IMR-90 (cell line): ENCODE measurements at places on chromosomes 7 and 10. TPM values are rescaled to one million over a fixed set of nuclear protein-coding genes. Genes with fewer than 3 reads are reported as not detected.

DNA sequence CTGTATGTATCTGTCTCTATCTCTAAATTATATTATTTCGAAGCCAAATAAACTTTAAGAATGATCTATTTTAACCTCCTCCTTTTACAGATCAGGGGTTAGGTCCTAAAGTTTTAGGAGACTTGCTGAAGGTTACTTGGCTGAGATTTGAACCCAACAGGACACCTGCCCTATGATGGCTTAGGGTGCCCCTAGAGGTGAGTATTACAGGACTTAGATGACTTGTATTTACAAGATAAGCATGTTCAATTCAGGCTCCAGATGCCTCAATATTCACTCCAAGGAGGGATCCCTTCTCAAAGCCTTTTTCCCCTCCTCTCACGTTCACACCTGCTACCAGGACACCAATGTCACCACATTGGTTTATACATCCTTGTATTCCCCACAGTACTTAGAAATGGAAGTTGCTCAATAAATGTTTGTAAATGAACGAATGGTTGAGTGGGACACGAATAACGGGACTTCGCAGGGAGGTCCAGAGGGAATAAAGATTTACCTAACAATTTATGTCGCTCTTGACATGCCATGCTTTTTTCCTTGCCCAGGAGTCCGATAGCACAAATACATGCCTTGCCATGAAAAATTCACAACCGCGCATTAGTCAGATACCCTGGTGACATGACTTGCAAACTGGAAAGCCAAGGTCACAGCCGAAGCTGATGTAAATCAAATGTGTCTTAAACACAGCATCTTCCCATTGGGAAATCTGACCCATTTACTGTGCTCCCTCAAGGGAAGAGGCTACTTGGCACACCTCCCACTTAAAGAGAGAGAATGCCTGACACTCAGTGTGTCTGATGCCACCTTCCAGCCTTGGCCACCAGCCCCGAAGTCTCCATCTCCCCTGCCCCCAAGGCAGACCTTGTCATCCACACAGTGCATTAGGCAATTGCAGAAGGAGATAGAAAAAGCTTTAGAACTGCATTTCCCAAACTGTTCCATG is 872.2 kb upstream of the AUTS2 start:
- H3K4me1 ChIP-seq = no peaks in the 10 kb centered on the region
- no peak overlapping the region for H3K27ac ChIP-seq
- DNase-seq = no peak
- H3K4me3 ChIP-seq = no peak overlapping the region
- H3K36me3 ChIP-seq = no peaks in the 10 kb centered on the region

DNA sequence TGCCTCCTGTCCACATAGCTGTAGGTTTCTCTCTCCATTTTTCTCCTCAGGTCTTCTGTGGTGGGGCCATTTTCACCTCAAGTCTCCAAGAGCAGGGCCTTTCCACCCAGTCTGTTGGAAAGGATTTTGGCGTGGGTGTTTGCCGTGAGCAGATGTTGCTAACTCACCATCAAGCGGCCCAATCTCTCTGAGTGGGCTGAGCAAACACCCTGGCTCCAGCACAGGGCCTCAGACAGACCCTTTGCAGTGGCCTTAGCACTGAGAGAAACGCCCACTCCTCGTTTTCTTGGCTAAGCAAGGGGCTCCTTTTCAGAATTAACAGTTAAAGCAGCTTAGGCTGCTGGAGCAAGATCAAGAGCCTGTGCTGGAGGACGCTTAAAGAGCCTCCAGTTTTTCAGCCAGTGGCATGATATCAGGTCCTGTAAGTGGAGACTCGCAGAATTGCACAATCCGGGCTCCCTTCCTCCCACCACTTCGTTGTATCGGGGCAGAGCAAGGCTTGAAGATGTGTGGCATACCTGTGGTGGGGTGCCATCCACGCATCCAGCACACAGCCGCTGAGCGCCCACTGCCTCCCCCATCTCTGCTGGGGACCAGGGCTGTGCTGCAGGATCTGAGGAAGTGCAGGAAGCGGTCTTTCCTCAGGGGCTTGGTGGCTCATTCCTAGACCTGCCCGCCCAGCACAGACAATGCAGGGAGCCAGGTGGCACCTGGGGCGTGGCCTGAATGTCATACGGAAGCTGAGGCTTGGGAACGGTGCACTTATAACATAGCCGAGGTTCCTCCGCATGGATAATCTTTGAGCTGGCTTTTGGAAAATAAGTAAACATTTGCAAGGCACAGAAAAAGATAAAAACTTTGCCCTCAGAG is 142.7 kb downstream of the ADARB2 start:
- H3K27ac ChIP-seq = no peak overlapping the region
- H3K27me3 ChIP-seq = no peaks in the 10 kb centered on the region
- no peaks in the 10 kb centered on the region for H3K36me3 ChIP-seq
- H3K4me3 ChIP-seq = no peak overlapping the region

- no peaks in the 10 kb centered on the region for H3K27me3 ChIP-seq
- no peak overlapping the region for H3K4me3 ChIP-seq
- DNase-seq = peak; percentile 61
- peaks cover 7% of the 10 kb centered on the region for H3K4me1 ChIP-seq
Measured at GRCh38 chr10:19904202-19904661, 88.0 kb downstream of the PLXDC2 start.

GRCh38 chr7:41835976-41836530 is 133.2 kb upstream of the INHBA start:
- H3K4me1 ChIP-seq = peaks cover 4% of the 10 kb centered on the region; the same call in 1 of the 2 replicates
- H3K4me3 ChIP-seq = no peak overlapping the region
- H3K27ac ChIP-seq = no peak overlapping the region
- no peaks in the 10 kb centered on the region for H3K27me3 ChIP-seq
- no peak for DNase-seq

- H3K27me3 ChIP-seq = peaks cover 6% of the 10 kb centered on the region
- no peak overlapping the region for H3K27ac ChIP-seq
- H3K4me1 ChIP-seq = no peaks in the 10 kb centered on the region
Measured at GRCh38 chr7:42858570-42858969, 53.3 kb downstream of the C7orf25 start.

DNA sequence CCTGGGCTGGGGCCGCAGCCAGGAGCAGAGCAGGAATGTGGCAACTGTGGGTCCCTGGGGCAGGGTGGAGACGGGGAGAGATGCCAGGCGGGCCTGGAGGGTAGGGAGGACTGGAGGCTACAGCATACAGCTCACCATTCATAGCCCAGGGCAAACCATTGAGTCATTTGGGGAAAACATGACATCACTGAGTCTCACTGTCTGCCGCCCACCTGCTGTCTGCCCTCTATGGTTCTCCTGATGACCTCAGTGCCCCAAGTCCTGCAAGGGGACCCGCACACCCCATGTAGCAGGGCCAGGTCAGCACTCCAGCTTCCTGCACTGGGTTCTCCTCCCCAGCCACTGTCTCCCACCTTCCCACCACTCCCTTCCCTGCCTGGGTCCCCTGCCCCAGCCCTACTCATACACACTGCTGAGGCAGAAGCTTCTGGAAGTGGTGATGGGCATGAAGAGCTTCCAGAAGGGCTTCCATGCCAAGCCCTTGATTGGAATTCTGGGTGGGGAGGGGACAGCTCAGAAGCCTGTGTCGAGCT is 10.4 kb downstream of the CHST3 start:
- no peak overlapping the region for H3K27ac ChIP-seq
- H3K4me3 ChIP-seq = no peak overlapping the region
- DNase-seq = peak; percentile 74
- H3K4me1 ChIP-seq = peaks cover 30% of the 10 kb centered on the region
- no peaks in the 10 kb centered on the region for H3K27me3 ChIP-seq

DNA sequence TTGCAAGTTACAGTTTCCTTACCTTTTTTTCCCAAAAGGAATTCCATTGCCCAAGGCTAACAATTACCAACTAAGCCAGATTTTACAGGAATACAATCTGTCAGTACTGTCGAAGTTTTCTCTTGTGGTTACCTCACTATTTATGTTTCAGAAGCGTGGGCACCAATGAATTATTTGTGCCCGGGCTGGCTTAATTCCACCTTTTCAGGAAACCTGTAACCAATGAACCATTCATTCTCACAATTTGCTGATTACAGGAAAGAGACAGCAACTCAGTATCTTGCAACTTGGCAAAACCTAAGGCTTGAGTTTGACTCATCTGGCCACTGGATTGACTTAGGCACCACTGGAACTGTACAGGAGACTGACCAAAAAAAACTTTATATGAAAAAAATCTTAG is 485.6 kb downstream of the INHBA start:
- H3K27ac ChIP-seq = no peak overlapping the region
- H3K4me3 ChIP-seq = no peak overlapping the region
- peaks cover 4% of the 10 kb centered on the region; the same call in 1 of the 2 replicates for H3K4me1 ChIP-seq
- H3K27me3 ChIP-seq = no peaks in the 10 kb centered on the region

GRCh38 chr10:97499561-97500296 is 1.0 kb downstream of the UBTD1 start:
- 0 out of 2 replicates have a peak, but pooled peaks cover 2% of the 10 kb centered on the region for H3K36me3 ChIP-seq
- DNase-seq = peak; percentile 55
- no peaks in the 10 kb centered on the region for H3K27me3 ChIP-seq
- H3K4me1 ChIP-seq = peaks cover 9% of the 10 kb centered on the region
- peak overlapping the region; percentile 79 for H3K27ac ChIP-seq

DNA sequence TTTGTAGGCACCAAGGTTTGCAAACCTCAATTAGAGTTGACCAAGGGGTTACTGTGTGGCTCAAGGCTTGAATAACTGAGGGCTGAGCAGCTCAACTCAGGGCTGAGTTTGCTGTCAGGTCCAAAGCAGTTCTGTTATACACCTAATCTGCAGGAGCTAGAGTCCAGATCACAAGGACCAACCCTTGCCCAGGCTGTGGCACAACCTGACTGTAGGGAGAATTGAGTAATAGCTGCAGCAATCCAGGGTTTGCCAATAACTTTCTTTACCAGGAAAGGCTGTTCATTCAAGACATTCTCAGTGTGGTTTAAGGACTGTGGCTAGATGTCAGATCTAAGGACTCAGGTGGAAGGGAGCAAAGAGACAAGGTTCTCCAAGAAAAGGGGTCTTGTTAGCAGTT is 115.6 kb upstream of the IMMP2L start:
- no peaks in the 10 kb centered on the region for H3K27me3 ChIP-seq
- DNase-seq = no peak
- H3K27ac ChIP-seq = no peak overlapping the region
- H3K36me3 ChIP-seq = no peaks in the 10 kb centered on the region
- H3K4me3 ChIP-seq = no peak overlapping the region

DNA sequence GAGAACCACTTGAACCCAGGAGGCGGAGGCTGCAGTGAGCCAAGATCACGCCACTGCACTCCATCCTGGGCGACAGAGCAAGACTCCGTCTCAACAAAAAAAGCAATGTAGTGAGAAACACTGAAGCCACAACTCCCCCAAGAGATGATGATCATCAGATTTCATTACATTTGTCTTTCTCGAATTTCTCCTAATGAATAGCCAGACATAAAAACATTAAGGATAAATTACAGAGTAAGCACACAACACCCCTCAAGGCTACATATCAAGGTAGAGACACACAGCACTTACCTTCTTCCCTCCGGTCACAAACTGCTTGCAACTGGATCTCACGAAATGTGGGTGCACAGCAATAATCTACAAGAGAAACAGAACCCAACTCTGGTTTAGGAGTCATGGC is 91.5 kb downstream of the VPS41 start:
- no peak for DNase-seq
- 0 out of 2 replicates have a peak, but pooled peaks cover 1% of the 10 kb centered on the region for H3K36me3 ChIP-seq
- no peaks in the 10 kb centered on the region for H3K27me3 ChIP-seq
- H3K4me1 ChIP-seq = no peaks in the 10 kb centered on the region
- H3K27ac ChIP-seq = no peak overlapping the region
- no peak overlapping the region for H3K4me3 ChIP-seq

Gene TLX1
- total RNA-seq = not detected in 2 replicates

Gene MYH16
- 0.18 and 0.28 TPM in 2 replicates for total RNA-seq

DNA sequence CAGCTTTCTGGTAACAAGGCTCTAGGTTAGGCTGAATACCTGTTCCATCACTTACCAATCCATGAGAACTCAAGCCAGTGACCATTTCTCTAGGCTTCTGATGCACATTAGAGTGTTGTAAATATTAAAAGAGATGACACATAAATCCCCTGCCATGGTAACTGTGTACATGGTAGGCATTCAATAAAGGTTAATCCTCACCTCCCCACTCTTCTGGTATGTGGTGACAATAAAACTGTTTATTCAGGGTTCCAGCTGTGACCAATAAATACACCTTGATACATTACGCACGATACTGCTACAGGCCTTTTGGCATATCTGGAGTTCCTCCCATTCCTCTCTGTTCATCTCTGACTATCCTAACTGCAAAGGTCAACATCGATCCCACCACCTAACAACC is 171.9 kb downstream of the SRPK2 start:
- H3K27me3 ChIP-seq = no peaks in the 10 kb centered on the region
- no peak for DNase-seq
- no peaks in the 10 kb centered on the region for H3K36me3 ChIP-seq
- peaks cover 6% of the 10 kb centered on the region for H3K4me1 ChIP-seq

GRCh38 chr7:8353991-8354390 is 79.4 kb upstream of the NXPH1 start:
- no peaks in the 10 kb centered on the region for H3K27me3 ChIP-seq
- no peak overlapping the region for H3K4me3 ChIP-seq
- no peak overlapping the region for H3K27ac ChIP-seq

Gene HOXA9
- 0.18 and 0.28 TPM in 2 replicates for total RNA-seq
